ENCODE measurements at places on chromosomes 12 and 14.

GRCh38 chr12:111440631-111441030, 34.9 kb downstream of the SH2B3 start:
- DNase-seq: no peak

- DNase-seq: no peak
These were observed 82.0 kb downstream of the LMO3 start for GRCh38 chr12:16523951-16524331.

- DNase-seq: no peak
These were observed 191.3 kb downstream of the BTG1 start for GRCh38 chr12:91954326-91954725.

DNA sequence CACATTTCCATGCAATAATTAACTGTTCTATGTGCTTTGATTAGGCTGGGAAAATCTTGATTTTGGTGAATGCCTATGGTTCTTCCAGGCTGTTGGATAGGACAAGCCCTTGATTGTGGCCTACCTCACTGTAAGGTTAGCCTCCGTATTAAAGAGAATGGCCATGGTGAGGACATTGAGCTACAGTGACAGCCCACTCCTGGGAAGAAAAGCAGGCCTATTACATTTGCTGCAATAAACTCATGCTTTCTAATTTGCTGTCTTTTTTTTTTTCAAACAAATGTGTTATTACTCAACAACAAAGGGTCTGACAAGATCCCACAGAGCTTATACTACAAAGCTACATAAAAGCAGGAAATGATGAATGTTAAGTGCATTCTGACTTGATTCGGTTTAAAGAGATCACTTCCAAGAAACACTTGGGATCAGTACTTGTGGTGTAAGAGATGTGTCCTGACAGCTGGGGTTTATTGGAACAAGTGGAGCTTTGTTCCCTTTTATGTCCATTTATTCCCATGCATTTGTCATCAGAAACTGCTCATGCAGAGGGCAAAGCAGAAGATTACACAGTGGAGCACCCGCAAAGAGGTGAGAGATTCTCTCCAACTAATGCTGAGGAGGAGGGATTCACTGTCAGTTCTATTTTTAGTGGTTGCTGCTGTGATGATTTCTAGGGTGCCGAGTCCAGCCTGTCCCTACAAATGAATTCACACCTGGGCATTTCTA, 29.1 kb upstream of the KCNK10 start:
- no peak for DNase-seq

DNA sequence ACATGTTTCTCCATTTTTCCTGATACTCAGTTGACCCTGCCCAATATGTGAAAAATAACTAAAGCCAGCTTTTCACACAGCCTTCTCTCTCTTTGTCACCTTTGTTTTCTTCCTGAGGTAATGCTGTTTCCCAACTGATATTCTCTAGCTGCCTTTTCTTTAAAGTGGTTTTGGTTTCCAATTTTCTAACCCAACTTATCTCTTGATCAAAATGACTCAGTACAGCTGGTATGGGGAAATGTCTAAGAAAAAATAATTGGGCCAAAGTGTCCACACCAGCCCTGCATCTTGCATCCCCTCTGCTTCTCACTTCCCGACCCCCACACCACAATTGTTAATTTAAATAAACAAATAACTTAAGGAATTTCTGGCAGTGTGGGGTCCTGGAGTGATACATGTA, 193.8 kb downstream of the SYT1 start:
- no peak for DNase-seq

DNA sequence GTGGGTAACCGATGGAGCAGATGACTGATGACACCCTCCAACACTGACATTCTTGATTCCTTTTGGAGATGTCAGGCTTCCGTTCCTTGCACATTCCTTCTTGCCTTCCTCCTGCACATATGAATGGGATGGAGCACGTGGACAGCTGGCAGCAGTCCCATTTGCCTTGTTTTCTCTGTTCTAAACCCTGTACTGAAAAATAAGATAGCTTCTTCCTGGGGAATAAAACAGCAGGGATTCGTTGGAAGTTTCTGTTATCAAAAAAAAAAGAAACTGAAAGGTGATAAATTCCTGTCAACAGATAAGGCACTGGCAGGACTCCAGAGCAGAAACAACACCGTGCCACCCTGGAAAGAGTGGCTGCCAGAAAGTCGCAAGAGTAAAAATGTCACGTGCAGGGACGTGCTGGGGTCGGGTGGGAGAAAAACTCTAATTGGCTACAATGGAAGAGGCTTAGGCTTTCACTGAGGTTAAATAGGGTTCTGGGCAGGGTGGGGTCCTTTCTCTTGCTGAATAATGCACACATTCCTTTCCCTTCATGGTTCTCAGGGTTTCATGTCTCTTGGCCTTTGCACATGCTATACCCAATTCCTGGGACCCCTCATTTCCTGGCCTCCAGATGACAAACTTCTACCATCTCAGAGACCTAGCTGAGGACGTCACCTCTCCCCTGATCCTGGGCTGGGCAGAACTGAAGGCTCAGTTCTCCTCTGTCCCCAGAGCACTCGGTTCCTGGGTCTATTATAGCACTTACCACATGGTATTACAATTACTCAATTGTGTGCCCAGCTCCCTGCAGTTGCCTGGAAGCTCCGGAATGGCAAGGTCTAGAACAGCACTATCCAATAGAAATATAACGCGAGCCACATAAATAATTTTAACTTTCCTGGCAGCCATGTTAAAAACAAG, 7.0 kb upstream of the NUAK1 start:
- no peak for DNase-seq

DNA sequence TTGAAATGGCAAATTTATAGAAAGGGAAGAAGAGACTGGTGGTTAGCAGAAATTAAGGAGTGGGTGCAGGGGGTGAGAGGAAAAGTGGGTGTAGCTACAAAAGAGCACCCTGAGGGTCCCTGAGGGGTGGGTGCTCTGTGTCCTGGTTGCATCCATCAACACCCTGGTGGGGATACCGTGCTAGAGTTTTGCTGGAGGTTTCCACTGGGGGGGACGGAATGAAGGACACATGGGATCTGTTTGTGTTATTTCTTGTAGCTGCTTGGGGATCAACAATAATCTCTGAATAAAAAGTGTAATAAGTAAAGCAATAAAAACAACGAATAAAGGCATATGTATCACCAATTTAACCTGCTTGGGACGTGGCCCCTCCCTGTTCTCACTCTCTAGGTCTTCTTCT, 175.3 kb downstream of the KIF26A start:
- no peak for DNase-seq

DNA sequence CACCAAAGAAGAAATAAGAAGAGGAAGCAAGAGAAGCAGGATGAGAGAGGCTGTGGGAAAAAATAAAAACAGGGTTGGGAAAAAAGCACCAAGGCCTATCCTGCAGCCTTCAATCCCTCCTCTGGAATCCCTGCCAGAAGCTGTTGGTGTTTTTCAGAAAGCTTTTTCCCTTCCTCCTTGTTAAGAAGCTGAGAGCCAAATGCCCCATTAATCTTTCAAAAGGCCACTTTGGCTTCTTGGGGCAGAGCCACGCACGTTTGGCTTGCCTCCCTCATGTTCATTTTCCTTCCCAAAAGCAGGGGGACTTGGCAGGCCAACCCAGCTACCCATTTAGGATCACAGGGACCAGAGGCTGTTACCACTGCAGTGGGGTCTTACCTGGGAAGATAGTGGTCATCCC, 365.3 kb downstream of the NUAK1 start:
- DNase-seq: no peak

GRCh38 chr14:20470603-20470901, 1.3 kb downstream of the PNP start:
- no peak for DNase-seq

GRCh38 chr12:122862872-122863701, 27.8 kb downstream of the HIP1R start:
- no peak for DNase-seq

DNA sequence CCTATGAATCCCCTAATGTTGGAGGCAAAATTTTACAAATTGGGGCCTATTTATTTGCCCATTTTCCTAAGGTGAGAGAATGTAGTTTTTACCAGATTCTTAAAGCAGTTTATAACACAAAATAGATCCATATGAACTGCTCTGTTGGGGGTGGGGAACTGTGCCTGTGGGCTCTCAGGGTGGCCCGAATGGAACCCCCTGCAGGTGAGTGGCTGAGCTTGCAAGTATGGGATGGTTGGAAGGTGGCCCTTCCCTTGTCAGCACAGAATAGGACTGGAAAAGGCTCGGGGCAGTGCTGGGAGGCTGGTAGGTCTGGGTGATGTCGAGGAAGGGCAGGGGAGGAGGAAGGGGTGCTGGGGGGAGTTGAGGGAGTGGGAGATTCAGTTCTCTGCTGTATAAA, 4.9 kb downstream of the VSX2 start:
- no peak for DNase-seq

GRCh38 chr14:102893452-102893851, 29.0 kb upstream of the AMN start:
- DNase-seq: no peak

GRCh38 chr14:51395361-51395849, 155.4 kb downstream of the TMX1 start:
- DNase-seq: no peak

- DNase-seq: no peak
These were observed 29.6 kb downstream of the WBP11 start for GRCh38 chr12:14773685-14774073.

- no peak for DNase-seq
These were observed 1071.1 kb downstream of the SLC16A7 start for GRCh38 chr12:60666895-60667294.

DNA sequence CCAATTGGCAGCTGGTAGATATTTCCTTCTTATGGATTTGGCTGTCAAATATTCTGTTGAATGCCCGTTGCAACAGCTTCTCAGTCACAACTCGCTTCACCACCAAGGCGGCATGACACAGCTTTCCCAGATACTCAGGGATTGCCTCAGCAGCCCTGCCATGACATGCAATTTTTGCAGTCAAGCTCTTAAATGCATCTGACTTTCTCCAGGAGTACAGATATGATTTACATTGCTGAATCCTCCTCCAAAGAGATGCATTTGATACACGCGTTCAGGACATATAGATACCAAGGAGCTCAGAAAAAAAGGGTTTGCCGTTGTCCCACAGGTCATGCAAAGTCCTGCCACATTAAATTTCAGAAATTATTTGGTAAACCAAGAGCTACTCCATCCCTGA, 6.5 kb downstream of the KRT5 start:
- DNase-seq: no peak

- no peak for DNase-seq
These were observed 183.3 kb downstream of the EFCAB11 start for GRCh38 chr14:89771251-89771650.

DNA sequence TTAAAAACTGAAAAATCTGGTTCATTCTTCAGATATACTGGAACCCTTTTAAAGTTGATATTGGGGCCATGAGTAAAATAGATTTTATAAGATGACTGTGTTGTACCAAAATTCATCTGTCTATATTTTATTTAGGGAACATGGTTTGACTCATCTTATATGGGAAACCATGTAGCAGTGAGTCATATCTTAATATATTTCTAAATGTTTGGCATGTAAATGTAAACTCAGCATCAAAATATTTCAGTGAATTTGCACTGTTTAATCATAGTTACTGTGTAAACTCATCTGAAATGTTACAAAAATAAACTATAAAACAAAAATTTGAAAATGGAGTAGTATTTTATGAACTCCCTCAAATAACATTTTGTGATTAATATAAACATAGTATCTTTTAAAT, 14.2 kb downstream of the PTGER2 start:
- DNase-seq: no peak

GRCh38 chr12:105960319-105961083, 178.3 kb downstream of the NUAK1 start:
- no peak for DNase-seq

DNA sequence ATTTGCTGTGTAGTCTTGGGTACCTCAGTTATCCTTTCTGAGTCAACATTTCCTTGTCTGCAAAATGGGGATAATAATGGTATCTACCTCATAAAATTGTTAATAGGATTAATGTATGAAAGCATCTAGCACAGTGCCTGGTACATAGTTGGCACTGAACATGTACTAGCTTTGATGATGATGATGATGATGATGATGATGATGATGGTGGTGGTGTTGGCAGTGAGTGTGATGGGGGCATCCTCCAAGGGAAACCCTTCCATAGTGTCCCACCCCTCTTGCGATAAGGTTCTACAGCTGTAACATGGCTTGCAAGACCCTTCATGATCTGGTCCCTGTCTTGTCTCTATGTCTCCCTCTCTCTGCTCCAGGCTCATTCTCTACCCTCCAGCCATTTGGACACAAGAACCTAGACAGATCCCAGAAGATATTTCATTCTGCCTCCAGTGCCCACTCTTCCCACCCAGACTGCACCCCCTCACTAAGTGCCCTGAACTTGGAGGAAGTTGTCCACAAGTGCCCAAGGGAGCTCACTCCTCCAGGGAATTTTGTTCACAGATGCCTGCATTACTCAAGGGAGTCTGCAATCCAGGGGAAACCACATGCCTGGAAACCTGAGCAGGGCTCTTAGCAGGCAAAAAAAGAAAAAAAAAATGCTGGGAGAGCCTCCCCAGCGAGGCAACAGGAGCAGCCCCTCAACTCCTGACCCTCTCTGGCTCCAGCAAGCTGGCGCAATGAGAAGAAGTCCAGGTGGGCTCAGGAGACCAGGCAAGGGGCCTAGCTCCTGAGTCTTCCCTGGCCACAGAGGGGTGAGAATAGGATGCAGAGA, 10.1 kb upstream of the BDKRB1 start:
- no peak for DNase-seq
